ENCODE measurements at places on chromosomes 1 and 21. TPM values are rescaled to one million over a fixed set of nuclear protein-coding genes. Genes with fewer than 3 reads are reported as not detected.
A peak's percentile ranks its signal among the peaks of the same experiment; 100 is the strongest.

Gene TACSTD2
- 1.5 TPM for total RNA-seq

Gene CYP4A11
- total RNA-seq = not detected

Gene RIMKLA
- not detected for total RNA-seq

Gene FCGR1A
- not detected for total RNA-seq

Gene MR1
- total RNA-seq = 25.2 TPM

Gene EXO1
- 6.2 TPM for total RNA-seq

Gene KCNE1
- total RNA-seq = 0.43 TPM

Gene HSD3B1
- total RNA-seq = not detected

Gene CACYBP
- total RNA-seq = 71.3 TPM

Gene C8B
- not detected for total RNA-seq

Gene ILDR2
- total RNA-seq = not detected

Gene NTRK1
- total RNA-seq = not detected

Gene PCP4L1
- total RNA-seq = not detected

- no peak for DNase-seq
Observed at GRCh38 chr1:157995583-157996169, 2.2 kb downstream of the KIRREL1 start.

GRCh38 chr21:42648606-42649005 lies 4.8 kb upstream of the PDE9A start:
- DNase-seq = no peak

- DNase-seq = peak; percentile 87
Observed at GRCh38 chr1:184545601-184546000, 158.8 kb downstream of the C1orf21 start.

- no peak for DNase-seq
Observed at GRCh38 chr1:159602501-159602999, 14.9 kb downstream of the APCS start.

- DNase-seq = no peak
Observed at GRCh38 chr1:190183588-190183987, 294.1 kb downstream of the BRINP3 start.

DNA sequence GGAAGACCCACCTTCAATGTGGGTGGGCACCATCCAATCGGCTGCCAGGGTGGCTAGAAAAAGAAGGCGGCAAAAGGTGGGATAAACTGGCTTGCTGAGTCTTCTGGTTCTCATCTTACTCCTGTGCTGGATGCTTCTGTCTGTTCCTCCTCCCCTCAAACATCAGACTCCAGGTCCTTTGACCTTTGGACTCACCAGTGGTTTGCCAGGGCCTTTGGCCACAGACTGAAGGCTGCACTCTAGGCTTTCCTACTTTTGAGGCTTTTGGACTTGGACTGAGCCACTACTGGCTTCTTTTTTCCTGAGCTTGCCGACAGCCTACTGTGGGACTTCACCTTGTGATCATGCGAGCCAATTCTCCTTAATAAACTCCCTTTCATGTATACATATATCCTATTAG lies 55.9 kb downstream of the VCAM1 start:
- DNase-seq = no peak

DNA sequence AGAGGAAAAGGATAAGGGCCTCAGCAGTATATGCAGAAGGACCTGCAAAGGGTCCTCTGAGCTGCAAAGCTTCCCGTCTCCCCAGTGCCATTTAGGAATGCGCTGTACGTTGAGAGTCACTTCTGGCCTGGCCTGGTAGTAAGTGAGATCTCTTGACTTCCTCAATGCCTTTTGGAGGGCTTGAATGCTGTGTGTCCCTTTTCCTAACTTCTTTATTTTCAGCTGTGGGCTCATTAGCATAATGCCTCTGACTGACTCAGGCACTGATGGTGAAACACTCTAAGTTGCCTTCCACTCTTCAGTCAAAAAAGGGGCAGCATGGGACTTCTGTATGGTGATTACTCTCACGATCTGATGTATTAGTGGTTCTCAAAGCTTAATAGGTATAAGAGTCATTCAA lies 49.9 kb downstream of the XCL1 start:
- peak; percentile 30 for DNase-seq

DNA sequence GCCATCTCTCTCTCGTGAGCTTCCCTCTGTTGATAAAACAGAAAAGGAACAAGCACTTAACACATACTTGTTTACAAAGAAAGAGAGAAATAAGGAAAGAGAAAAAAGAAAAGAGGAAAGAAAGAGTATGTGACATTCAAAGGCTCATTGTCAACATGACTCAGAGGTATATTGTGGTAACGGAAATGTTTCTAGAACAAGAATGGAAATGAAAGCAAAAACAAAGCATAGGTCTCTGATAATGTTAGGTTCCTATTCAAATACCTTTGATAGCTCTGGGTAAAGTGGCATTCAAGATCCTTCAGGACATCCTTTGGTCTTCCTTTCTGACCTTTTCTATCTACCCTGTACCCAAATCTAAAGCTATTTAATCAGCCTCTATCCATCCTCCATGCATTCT lies 67.4 kb upstream of the DMRTA2 start:
- no peak for DNase-seq

GRCh38 chr1:205396967-205397616 lies 24.8 kb downstream of the LEMD1 start:
- peak; percentile 63 for DNase-seq

DNA sequence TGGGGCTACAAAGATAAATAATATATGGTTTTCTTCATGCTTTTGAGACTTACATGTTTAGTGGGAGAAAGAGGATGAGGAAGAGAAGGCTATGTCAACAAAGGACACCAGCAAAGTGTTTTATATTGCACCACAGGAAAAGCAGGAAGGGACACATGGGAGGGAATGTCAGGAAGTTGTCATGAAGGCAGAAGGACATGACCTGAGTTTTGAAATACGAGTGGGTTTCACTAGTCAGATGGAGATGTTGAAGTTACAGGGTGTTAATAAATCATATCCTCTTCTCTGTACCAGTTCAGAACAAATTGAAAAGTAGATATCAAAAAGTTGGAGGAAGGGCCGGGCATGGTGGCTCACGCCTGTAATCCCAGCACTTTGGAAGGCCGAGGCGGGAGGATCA lies 18.2 kb upstream of the AGO1 start:
- DNase-seq = no peak

- no peak for DNase-seq
Observed at GRCh38 chr21:37513383-37513782, 146.8 kb downstream of the DYRK1A start.

DNA sequence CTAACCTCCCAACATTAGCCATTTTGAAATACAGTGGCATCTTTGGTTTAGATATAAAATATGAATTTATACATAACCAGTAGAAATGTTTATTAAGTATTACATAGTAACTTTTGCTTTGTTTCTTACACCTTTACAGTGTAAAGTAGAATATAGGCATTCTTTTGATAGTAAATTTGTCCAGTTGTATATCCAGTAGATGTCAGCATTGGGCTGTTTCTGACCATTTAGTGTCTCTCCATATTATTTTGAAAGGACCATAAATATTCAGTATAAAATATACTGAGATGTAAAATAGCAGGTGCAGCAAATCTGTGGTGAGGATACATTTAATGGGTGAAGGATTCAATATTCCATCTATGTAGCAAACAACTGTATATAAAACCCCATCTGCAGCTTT lies 115.8 kb upstream of the ZRANB2 start:
- peak; percentile 55 for DNase-seq

- DNase-seq = peak; percentile 5
Observed at GRCh38 chr1:71885171-71885570, 397.2 kb downstream of the NEGR1 start.

DNA sequence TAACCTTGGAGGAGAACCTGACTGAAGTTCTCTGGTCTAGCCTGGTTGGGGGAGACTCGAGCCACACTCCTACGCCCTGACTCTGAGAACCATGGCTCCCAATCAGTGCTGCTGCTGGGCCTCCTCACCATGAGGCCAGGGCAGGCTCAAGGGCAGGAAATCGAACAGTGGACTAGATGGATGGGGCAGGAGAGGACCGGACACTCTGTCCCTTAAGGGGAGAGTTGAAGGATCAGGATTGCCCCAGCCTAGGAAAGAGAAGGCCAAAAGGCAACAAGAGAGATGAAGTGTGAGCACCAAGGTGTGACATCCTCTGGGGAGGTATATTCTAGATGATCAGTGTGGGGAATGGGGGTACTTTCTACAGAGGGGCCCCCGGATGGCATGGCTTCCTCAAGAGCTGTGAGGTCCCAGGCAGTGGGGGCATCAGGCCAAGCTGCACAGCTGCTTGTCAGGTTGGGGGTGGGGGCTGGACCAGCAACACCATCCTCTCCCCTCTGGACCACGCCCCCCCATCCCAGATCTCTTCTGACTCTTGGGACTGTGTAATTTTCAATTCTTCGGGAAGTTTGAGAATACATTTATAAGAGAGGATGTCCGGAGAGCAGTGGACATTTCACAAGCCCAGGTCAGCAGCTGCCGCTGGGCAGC lies 34.0 kb downstream of the MX1 start:
- DNase-seq = no peak

- peak; percentile 4 for DNase-seq
Observed at GRCh38 chr21:15275615-15276235, 210.9 kb upstream of the NRIP1 start.

DNA sequence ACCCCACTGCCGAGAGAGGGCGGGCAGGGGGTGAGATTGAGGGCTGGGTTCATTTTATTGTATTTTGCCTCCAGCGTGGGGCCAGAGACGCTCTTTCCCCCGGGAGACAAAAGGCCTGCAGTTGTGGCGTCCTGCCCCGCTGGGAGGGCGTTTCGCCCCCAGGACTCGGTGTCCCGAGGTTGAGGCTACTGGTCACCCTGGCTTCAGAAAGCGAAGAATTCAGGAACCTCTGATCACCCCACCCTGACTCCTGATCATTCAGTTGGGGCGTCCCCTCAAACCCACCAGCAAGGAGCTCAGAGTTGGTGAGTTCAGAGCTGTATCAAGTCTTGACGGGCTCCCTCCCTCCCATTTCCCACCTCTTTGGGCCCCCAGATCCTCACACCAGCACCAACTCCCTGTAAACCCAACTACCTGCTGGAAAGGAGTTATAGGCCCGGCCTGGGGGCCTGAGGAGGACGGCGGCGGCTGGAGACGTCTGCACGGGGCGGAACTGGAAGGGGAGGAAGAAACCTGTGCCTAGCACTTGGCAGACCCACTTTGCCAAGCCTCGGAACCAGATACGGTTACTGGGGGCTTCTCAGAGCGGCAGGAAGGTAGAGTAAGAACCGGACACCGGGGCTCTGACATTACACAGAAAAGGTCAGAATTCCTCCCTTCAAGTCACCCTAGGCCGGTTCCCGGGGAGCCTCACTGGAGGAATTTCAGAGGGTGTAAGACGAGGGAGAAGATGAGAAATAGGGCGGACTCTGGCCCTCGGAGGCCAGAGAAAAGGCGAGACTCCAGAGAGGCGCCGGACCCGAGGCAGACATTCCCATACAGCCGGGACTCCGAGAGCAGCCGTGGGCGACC lies 761 bp upstream of the PAX7 start:
- DNase-seq = no peak

DNA sequence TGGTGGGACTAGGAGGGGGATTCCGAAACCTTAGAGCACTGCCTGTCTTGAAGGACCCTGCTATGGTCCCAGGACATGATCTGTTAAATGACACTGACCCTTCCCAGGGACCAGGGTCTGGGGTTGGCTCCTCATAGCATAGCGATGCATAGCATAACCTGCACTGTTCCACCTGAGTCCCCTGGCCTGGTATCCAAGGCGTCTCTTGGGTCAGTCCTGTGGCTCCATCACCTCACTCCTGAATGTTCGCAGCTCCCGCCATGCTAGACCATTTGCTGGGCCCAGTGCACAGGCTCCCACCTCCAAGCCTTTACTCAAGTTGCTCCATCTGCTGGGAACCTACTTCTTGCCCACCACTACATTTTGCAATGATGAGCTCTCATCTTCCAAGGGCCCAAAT lies 39.0 kb upstream of the MAGOH start:
- no peak for DNase-seq

GRCh38 chr1:184012187-184012586 lies 25.3 kb downstream of the COLGALT2 start:
- no peak for DNase-seq

GRCh38 chr1:83864991-83865390 lies 133.9 kb downstream of the TTLL7 start:
- no peak for DNase-seq

- DNase-seq = no peak
Observed at GRCh38 chr1:76313304-76313703, 238.8 kb downstream of the ST6GALNAC3 start.
